Immature natural killer cell (primary cell): ENCODE measurements at places on chromosomes 1 and 21. TPM values are rescaled to one million over a fixed set of nuclear protein-coding genes. Genes with fewer than 3 reads are reported as not detected.

The FAM72D gene
- not detected for polyA plus RNA-seq

DNA sequence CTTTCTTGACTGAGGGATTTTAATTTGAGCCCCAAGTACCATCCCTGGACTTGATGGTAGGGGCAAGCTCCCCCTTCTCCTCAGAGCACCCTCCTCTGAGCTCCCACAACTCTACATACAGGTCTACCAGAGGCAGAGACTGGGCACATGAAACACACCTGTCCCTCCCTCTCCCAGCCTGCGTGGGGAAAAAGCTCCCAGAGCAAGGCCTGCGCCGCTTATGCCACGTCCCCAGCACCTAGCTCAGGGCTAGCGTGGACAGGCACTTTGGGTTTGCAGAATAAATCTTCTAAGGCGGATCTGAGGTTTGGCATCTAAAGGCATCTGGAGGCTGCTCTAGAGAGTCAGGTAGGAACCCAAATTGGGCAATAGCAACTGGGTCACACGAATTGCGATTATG is 7.5 kb upstream of the KNCN start:
- peaks cover 21% of the 10 kb centered on the region for H3K36me3 ChIP-seq
- H3K27me3 ChIP-seq: no peaks in the 10 kb centered on the region
- no peak overlapping the region for H3K27ac ChIP-seq

GRCh38 chr21:44930543-44930981 is 9.3 kb upstream of the SLX9 start:
- DNase-seq: peak; percentile 84
- peak overlapping the region; percentile 89 for H3K27ac ChIP-seq
- H3K36me3 ChIP-seq: no peaks in the 10 kb centered on the region

DNA sequence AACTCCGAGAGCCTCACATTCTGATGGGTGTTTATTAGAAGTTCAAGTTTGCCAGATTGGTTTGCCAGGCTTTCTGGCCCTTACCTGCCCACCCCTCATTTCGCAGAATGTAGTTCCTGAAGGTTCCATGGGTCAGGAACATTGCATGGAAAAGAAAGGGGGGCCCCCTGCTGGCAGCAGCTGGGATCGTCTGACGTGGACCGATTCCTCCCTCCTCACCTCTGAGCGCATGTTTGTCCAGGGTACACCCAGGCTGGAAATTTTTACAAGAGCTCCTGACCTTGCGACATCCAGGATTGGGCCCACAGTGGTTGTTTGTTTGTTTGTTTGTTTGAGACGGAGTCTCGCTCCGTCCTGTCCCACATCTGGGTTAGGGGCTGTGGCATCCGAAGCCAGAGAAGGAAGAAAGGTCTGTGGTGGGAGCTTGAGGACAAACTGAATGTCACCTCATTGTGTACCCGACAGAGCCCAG is 126.0 kb upstream of the TMEM51 start:
- peak; percentile 16 for DNase-seq
- no peak overlapping the region for H3K27ac ChIP-seq
- no peaks in the 10 kb centered on the region for H3K4me1 ChIP-seq
- no peak overlapping the region for H3K4me3 ChIP-seq
- no peaks in the 10 kb centered on the region for H3K36me3 ChIP-seq

GRCh38 chr1:7638078-7638477 is 133.0 kb upstream of the VAMP3 start:
- DNase-seq: no peak
- no peak overlapping the region for H3K27ac ChIP-seq
- H3K4me1 ChIP-seq: peaks cover 1% of the 10 kb centered on the region
- peaks cover 9% of the 10 kb centered on the region for H3K27me3 ChIP-seq
- H3K36me3 ChIP-seq: no peaks in the 10 kb centered on the region

The SCAMP3 gene
- polyA plus RNA-seq: 182 TPM

- H3K36me3 ChIP-seq: peaks cover 35% of the 10 kb centered on the region
- no peak overlapping the region for H3K4me3 ChIP-seq
- no peak overlapping the region for H3K27ac ChIP-seq
- H3K4me1 ChIP-seq: no peaks in the 10 kb centered on the region
- no peaks in the 10 kb centered on the region for H3K27me3 ChIP-seq
Measured at GRCh38 chr1:50508040-50508586, 84.9 kb upstream of the DMRTA2 start.

DNA sequence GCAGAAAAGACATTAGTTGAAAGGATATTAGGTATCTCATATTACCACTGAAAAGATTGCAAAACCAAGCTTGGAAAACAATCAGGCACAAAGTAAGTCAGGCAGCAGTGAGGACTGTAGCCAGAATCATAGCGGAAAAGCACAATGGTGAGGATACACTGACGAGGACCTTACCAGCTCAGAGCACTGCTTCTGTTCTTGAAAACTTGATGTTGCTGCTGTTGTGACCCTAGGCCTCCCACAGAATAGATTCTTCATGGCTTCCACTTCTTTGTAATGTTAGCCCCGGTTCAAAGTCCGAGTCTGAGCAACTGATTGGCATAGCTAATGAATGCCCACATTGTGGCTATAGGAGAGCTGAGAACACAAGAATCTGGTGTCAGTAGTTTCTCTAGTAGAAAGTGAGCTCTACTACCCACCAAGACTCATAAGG is 45.2 kb upstream of the LRRC8C start:
- H3K4me3 ChIP-seq: no peak overlapping the region
- H3K4me1 ChIP-seq: no peaks in the 10 kb centered on the region

The TAS1R1 gene
- not detected for polyA plus RNA-seq

- no peak overlapping the region for H3K4me3 ChIP-seq
- H3K36me3 ChIP-seq: no peaks in the 10 kb centered on the region
- H3K4me1 ChIP-seq: peaks cover 4% of the 10 kb centered on the region
- H3K27me3 ChIP-seq: peaks cover 4% of the 10 kb centered on the region
Measured at GRCh38 chr1:200896531-200897196, 2.0 kb downstream of the INAVA start.

DNA sequence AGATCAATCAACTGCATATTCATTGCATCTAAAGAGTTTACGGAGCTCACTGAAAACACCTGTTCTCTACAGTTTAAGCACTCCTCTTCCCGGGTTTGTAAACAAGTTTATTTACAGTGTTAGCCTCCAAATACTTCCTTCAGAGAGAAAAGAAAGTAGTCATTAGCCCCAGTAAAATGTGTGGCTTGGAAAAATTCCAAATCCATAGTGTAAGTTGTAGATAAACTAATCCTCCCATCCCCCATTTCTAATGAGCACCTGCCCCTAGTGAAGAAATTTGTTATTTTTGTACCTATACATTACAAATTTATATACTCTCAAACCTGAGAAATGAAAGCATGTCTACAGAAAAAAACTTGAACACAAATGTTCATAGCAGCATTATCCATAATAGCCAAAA is 21.9 kb downstream of the PUM1 start:
- no peak for DNase-seq
- H3K27me3 ChIP-seq: no peaks in the 10 kb centered on the region
- no peak overlapping the region for H3K27ac ChIP-seq
- peaks cover 62% of the 10 kb centered on the region for H3K4me1 ChIP-seq
- peaks cover 7% of the 10 kb centered on the region for H3K36me3 ChIP-seq

DNA sequence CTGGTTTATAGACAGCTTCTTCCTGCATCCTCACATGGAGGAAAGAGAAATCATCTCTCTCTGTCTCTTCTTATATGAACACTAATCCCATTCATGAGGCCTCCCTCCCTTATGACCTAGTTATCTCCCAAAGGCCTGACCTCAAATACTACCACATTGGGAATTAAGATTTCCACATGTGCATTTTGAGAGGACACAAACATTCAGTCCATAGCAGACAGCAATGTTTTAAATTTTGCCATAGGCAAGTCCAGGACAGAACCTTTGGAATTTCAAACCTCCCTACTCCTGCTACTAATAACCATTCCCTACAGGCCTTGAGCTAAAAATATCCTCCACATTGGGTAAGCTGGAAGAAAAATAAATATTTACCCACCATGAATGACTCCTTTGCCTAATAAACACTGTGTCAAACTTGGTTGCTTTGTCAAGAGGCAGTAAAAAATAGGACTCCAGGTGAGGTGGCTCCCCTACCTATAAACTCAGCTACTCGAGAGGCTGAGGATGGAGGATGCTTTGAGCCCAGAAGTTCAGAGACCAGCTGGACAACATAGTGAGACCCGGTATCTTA is 113.7 kb downstream of the ZNF281 start:
- no peak overlapping the region for H3K4me3 ChIP-seq
- DNase-seq: no peak
- H3K36me3 ChIP-seq: no peaks in the 10 kb centered on the region
- H3K27ac ChIP-seq: no peak overlapping the region

DNA sequence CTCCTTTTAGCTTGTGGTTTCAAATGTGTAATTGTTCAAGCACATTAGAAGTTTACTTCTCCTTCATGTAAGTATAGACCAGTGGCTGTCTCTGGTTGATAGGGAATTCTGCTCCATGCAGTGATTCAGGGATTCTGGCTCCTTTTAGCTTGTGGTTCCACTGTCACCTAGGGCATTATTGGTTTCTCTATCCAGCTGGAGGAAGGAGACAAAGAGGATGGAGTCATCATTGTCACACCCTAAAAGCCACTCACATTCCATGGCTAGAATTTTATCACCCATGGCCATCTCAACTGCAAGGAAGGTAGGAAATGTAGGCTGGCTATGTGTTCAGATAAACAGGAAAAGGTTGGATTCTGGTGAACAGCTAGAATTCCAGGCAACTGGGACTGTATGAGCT is 131.2 kb downstream of the URB2 start:
- peaks cover 4% of the 10 kb centered on the region for H3K4me1 ChIP-seq
- no peak for DNase-seq
- no peak overlapping the region for H3K27ac ChIP-seq
- no peaks in the 10 kb centered on the region for H3K36me3 ChIP-seq

The RGS13 gene
- polyA plus RNA-seq: 0.16 TPM

DNA sequence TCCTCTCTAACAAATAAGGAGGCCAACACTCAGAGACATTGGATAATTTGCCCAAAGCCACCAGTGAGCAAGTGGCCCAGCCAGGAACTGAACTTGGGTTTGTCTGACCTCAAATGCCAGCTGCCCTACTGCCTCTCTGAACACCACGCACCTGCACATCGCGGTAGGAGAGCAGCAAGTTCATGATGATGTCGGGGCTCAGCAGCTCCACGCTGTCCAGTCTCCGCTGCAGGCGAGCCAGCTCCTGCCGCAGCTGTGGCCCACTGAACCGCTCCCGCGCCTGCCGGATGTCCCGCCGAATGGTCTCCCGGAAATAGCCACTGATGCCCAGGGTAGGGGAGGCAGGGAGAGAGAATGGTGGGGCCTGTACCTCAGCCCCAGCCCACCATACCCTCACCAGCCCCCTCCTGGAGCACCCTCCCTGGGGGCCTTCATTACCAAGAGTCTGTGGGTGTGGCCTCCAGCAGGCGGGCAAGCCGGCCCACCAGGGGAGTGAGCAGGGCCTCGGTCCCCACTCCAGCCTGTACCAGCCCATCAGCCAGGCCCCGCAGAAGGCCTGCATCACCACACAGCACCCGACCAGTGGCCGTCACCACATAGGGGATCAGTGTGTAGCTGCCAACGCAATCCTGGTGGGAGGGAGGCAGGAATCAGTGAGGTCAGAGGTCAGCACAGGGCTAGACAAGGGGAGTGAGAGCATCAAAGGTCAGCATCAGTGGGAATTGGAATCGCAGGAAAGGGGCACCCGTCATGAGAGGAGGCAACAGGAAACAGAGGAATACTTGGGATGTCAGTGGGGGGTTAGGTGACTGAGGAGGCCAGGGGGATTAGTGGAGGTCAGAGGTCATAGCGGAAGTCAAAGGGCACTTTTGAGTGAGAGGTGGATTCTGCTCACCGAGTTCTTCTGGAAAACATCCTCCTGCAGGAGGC is 2.7 kb downstream of the MAP3K6 start:
- DNase-seq: no peak
- H3K27me3 ChIP-seq: peaks cover 2% of the 10 kb centered on the region
- no peaks in the 10 kb centered on the region for H3K36me3 ChIP-seq

DNA sequence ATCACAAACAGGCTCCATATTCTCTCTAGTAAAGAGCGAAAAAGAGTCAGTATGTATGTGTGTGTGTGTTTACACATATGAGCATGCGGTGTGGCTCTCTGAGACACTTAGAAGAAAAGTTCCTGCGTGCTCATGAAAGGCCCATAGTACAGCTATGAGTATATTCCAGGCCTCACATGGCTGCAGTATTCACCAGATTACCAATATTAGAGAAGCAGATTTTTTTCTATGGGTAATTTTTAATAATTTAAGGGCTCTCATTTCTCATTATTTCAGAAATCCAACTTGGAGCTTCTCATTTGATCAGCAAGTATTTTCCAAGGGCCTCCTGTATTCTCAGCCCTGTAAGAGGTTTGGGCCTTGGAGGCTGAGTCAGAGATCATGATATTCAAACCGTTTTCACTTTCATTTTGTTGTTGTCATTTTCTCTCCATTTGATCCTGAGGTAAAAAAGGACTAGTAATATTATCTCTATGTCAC is 232.9 kb upstream of the SGIP1 start:
- H3K4me3 ChIP-seq: peak overlapping the region; percentile 80
- H3K4me1 ChIP-seq: peaks cover 15% of the 10 kb centered on the region
- no peaks in the 10 kb centered on the region for H3K36me3 ChIP-seq
- H3K27me3 ChIP-seq: peaks cover 2% of the 10 kb centered on the region
- peak; percentile 46 for DNase-seq
- peak overlapping the region; percentile 34 for H3K27ac ChIP-seq

The LEFTY2 gene
- polyA plus RNA-seq: not detected

The SYPL2 gene
- polyA plus RNA-seq: 0.28 TPM

The NEGR1 gene
- 1.7 TPM for polyA plus RNA-seq

The TRIM63 gene
- polyA plus RNA-seq: not detected

DNA sequence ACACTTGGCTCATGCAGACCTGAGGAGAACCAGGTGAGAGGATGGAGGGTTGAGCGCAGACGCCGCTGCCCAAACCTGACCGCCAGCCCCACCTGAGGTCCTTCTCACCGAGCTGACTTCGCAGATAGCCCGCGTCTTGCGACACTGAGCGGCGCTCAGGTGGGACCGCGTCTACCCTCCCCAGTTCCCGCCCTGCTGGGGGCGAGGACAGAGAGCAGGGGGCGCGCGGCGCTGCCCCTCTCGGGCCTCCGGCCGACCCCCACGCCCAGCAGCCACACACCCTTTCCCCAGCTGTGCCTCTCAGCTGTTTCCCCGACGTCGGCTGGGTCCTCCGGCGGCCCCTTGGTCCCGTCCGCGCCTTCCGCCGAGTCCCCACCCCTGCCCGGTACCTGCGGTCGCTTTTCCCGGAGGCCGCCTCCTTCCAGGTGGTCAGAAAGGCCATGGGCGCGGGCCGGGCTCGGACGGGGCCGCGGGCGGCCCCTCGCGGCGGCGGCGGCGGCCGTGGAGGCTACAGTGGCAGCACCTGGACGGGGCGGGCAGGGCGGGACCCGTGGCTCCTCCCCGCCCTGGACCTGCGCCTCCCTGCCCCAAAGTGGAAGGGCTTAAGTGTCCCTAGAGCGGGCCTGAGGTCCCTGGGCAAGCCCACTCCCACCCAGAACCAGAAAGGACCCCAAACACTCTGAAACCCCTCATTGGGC is 14.4 kb upstream of the TTC39A start:
- H3K4me3 ChIP-seq: no peak overlapping the region
- H3K27ac ChIP-seq: no peak overlapping the region
- no peaks in the 10 kb centered on the region for H3K4me1 ChIP-seq
- no peak for DNase-seq
- peaks cover 13% of the 10 kb centered on the region for H3K27me3 ChIP-seq

The SELENBP1 gene
- not detected for polyA plus RNA-seq

DNA sequence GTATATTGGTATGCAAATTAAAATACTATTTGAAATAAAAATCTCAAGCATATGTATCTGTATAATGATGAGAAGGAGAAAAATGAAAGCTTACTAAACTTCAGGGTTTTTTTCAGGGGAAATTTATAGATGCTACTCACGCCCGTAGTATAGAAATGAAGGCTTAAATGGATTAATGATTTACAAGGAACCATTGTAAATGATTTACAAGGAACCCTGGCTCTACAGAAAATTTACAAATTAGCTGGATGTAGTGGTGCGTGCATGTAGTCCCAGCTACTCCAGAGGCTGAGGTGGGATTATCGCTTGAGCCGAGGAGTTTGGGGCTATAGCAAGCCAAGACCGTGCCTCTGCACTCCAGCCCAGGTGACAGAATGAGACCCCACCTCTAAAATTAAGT is 150.5 kb downstream of the PCBP3 start:
- no peaks in the 10 kb centered on the region for H3K4me1 ChIP-seq
- no peak overlapping the region for H3K4me3 ChIP-seq
- H3K27me3 ChIP-seq: peaks cover 2% of the 10 kb centered on the region
- no peak overlapping the region for H3K27ac ChIP-seq
